ENCODE measurements at places on chromosomes 7 and 10.

DNA sequence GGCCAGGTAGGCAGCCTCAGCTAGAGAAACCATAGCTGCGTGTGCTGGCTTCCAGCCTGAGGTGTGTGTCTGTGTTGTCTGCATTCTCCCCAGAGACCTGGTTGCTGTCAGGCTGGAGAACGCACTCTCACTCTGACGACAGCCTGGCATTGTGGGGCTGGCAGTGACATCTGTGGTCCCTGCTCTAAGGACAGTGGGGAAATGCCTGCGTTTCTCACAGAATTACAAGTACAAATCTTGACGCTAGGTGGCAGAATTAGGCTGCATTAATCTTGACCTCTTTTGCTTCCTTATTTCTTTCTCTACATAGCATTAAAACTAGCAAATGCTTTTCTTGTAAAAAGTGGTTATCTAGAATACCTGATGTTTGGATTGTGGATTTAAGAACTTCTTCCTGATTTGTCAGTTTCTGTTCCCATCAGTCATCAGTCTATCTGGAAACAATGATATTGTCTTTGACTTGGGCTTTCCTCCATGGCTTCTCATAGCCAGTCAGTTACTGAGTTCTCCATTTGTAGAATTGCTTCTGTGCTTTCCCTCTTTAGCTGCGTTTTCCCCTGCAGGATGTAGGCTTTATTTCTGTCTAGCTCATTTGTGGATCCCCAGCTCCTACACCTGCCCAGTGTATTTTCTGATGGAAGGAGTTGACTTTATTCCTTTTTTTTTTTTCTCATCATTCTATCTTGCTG is 86.0 kb downstream of the FANK1 start:
- DNase-seq = no peak

DNA sequence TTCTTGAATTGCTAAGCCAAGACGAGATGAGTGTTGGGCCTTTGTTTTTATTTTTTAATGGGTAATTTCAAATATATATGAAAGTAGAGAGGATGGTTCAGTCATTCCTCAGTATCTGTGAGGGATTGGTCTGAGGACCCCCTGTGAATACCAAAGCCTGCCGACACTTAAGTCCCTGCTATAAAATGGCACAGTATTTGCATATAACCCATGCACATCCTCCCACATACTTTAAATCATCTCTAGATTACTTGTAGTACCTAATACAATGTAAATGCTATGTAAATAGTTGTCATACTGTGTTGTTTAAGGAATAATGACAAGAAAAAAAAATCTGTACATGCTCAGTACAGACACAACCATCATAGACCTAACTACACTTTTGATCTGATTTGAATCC is 73.4 kb downstream of the NOD1 start:
- no peak for DNase-seq

DNA sequence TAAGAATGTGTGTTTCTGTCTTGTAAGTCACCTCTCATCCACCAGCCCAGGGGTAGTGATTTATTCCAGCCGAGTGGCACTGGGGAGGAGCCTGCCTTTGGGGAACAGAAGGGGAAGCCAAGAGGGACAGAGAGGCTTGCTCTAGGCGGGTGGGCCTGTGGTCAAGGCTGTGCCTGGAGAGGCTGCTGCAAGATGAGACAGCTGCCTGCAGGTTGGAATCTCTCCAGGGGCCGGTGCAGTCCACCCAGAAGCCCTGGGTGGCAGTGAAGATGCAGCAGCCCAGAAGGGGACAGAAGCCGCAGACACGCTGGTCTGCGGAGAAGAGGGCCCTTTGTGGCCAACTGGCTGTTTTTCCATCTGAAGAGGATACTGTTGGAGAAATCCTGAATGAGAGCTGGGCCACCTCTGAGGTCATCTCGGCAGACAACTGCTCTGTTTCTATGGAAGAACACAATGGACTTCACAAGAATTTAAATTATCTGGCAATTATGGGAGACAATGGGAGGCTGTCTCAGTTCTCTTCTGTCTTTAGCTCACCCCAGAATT is 175.7 kb downstream of the GFRA1 start:
- no peak for DNase-seq

- no peak for DNase-seq
These were observed 587 bp downstream of the HOXA10 start for GRCh38 chr7:27173511-27173955.

DNA sequence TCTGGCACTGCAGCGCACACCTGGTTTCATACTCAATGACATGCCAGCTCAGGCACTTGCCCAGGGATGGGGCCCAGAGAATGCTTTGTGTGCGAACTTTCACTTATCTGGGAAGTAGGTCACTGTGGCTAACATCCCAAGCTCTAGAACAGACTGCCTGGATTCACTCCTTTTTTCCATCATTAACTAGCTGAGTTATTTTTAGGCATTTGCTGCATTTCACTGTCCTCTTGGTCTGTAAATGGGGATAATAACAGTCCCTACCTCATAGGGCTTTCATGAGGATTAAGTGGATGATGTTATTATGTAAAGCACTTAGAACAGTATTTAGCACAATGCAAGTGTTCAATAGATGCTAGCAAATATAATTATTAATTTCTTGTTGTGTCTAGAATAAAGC is 98.7 kb upstream of the DOCK1 start:
- DNase-seq = no peak

GRCh38 chr7:44445986-44446671 is 44.3 kb downstream of the NUDCD3 start:
- no peak for DNase-seq

DNA sequence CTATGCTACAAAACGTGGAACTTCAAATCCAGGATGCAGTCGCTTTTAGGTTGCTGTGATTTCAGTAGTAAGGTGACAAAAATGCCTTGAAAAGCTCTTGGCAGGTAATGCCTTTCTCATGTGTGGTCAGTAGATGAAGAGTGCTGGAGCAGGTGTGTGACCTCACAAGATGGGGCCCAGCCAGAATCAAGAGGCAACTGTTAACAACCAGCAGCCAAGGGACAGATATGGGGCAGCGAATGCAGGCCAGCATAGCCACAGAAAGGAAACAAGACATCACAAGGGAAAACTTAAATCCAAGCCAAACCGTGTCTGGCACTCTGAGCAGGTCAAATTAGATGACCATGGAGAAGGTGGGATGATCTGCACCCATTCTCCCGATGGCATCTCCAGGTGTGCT is 12.3 kb downstream of the HUS1 start:
- DNase-seq = no peak

DNA sequence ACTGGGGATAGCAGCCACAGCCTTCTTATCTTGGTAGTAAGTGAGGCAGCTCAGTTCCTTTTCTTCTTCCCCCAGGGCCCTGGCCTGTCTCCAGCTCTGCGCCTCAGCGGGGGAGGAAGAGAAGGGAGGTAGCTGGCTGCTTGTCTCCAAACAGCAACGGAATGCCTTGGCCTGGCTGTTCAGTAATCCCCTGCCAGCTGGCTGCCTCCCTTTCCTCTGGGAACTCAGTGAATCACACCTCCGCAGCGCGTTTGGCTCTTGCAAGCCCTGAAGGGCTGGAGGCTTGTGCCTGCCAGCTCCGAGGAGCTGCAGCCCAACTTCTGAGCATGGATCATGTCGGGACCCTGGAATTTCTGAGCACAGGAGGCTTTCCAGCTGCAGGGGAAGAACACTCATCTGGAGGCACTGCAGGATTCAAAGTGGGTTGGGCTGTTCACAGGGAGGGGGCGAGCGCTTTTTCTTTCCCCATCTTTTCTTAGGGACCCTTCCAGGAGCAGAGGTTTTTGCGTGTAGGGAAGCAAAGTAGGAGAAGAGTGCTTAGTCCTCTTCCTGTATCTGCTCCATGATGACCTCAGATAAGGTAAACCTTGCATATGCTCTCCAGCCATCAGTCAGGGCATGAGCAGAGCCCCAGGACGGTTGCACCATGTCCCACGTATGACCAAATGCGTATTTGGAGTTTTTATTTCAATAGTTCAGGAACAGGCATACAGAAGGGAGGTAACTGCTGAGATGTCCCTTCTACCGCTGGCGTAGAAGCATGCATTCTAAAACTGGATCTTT is 253.2 kb upstream of the INHBA start:
- DNase-seq = no peak

- DNase-seq = no peak
These were observed 201.8 kb downstream of the EBF3 start for GRCh38 chr10:129761981-129762956.

DNA sequence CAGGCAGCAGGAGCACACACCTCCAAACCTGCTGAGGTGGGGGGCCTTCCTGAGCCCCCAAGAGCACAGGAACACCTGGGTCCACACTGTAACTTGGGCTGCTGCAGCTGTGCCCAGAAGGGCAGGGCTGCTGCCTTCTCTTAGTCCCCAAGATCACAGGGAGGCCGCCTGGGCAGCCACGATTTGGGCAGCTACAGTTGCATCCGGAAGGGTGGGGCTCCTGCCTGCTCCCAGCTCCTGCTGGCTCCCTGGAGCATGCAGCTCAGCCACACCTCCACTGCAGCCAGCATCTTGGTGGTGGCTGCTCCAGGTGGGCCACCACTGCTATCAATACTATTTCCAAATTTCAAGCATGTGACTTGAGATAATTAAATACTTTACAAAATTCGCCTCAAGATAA is 38.5 kb upstream of the AGMO start:
- DNase-seq = no peak

GRCh38 chr10:83572036-83572435 is 567.3 kb upstream of the GHITM start:
- DNase-seq = no peak

DNA sequence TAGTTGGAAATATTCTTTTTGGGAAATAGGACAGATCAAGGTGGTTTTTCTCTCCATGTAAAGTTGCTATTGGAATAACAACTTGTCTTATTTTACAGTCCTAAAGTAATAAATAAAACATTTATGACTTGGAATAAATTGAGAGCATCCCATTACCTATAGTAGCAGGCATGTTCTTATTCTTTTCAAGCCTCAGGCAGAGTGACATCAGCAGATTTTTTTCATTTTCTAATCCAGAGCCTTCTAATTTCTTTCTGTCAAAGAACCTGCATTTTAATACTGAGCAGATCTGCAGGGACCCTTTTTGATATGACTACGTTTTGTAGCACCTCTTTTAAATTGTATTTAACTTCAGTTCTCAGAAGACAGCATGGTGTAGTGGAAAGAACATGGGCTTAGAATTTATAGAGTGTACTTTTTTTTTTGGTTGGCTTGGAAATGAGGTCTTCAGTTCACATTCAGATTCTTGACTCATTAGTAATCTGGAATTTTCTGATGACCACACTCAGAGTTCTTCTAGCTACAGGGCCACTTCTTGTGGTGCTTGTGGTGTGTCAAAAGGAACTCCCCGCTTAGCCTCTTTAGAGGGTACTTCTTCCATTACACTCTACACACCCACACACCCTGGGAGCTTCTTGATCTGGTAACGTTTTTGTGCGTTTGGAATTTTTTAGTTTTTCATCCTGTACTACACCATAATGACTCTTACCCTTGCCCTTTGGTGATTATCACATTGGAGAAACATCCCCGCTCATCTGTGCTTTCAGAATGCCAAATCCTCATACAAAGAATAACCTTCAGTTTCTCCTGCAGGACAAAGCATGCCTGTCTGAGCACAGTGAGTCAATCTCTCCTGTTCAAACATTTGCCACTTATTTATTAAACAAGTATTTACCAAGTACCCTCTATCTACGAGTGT is 34.6 kb downstream of the AGK start:
- DNase-seq = no peak

GRCh38 chr7:99340659-99341058 is 15.0 kb downstream of the ARPC1A start:
- DNase-seq = no peak

DNA sequence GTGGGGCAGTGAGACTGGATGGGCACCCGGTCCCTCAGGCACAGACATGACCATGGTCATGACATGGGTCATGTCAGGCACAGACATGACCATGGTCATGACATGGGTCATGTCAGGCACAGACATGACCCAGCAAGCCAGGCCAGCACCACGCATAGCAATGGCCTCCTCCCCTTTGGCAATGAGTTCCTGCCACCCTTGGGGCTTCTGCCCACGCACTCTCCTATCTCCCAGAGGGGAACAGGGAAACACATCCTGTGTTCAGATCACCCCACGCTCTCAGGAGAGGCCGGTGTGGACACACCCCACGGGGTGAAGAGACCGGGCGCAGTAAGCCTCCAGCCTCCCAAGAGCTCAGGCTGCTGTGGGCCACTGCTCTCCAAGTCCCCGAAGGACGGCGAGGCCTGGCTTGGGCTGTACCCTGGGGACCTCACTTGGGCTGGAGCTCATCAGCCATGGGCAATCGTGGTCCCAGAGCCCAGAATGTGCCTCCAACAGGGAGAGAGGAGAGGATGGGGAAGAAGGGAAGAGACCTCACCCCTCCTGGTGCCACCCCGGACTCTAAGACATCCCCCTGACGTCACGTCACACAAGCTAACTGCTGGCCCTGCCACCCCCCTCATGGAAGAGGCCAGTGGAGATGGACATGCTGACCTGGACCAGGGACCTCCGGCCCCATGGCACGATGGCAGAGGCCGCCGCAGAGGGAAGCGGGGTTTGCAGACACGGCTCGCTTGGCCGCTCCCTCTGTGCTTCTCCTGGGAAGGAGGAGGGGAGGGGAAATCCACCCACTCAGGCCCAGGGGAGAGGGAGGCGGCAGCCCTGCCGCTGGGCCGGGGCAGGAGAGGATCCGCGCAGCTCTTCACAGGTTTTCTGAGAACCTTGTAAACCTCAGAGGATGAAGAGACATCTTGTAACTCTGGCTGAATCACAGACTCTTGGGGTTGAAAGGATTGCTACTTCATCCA is 269.6 kb downstream of the ELFN1 start:
- no peak for DNase-seq

DNA sequence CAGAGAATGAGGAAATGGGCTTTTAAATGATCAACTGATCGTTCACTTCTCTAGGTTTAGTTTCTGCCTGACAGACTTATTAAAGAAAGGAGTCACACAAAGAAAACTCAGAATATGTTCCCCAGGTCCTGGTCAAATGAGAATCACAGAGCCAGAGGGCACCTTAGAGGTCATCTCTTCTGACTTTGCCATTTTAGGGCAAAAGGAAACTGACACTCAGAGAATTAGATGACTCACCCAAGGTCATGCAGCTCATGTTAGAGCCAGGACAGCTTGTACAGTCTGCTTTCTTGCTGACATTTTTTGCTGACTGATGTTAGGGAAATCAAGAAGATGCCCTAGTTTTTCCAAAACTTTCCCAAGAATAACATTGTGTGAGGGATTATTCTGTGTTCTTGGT is 312.7 kb upstream of the SP8 start:
- no peak for DNase-seq

- DNase-seq = no peak
These were observed 238.9 kb downstream of the IPMK start for GRCh38 chr10:58028597-58029366.

DNA sequence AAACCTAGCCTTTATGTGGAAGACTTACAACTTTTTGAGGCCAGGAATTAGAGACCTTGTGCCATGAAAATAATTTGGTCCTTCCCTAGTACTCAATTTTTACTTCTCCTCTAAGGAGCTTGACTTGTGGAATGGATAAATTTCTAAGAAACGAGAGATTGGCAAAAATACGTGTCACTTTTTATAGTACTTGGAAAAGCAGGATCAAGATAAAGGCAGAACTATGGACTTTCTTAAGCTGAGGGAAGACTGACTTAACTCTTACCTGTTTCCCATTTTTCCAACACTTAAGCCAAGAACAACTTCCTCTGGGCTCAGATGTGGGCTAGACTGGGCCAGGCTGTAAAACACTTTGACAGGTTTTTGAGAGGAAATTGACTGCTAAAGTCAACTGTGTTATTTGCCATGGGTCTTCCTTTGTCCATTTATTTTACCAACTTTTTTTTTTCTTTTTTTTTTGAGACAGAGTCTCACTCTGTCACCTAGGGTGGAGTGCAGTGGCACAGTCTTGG is 2.0 kb upstream of the WBP1L start:
- DNase-seq = no peak

GRCh38 chr10:132521466-132522102 is 16.0 kb upstream of the INPP5A start:
- no peak for DNase-seq
